ENCODE measurements at places on chromosomes 7 and 10.

DNA sequence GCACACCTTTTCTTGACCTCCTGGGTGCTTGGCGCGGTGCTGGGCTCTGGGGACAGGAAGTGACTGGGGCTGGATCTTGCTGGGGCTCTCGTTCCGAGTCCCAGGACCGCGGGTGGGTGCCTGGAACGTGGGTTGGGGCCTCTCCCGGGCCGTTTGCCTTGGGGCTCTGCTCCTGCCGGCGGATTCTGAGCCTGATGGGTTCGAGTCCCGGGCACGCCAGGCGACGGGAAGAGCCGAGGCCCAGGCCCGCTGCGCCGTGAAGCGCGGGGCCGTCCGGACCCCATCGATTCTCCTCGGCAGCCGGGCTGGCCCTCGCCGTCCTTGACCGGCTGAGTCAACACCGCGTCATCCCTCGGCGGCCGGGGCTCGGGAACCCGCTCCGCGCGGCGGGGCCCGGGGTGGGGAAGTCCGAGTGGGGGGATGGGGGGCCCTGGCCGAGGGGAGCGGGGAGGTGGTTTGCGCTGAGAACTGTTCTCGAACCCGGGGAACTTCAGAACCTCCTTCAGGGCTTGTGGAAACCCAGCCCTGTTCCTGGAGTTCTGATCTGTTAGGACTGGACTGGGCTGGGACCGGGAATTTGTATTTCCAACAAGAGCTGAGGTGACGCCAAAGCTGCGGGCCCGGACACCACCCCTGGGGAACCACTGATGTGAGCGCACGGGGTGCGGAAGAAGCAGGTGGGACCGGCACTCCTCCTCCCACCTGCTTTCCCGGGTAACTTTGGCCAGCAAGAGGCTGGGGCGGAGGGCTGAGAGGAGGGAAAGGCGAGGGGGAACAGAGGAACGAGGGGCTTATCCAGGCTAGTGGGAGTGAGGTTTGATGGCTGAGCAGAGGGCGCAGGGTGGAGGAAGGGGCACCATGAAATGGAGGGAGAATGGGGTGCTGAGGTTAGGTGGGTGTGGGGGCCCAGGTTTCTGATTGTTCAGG, 6.2 kb downstream of the HHEX start:
- DNase-seq, result no peak

GRCh38 chr10:51629934-51630639, 69.3 kb downstream of the CSTF2T start:
- no peak for DNase-seq

DNA sequence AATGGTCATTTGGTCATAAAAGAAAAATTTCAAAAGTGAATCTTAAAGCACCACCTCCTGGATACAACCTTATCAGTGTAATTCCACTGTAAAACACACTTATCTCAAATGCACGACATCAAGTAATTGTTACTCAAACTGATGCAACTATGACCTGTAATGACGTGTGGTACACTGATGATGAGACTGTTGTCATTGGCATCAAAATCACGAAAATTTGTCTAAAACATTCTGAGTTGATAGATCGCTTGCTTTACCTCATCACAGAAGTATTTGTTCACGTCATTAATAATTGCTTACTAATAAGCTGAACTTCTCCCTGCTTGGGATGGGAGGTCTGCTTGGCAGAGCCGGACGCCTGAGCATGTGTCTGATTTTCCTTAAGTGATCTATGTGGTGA, 221.8 kb upstream of the KLF6 start:
- DNase-seq, result no peak

DNA sequence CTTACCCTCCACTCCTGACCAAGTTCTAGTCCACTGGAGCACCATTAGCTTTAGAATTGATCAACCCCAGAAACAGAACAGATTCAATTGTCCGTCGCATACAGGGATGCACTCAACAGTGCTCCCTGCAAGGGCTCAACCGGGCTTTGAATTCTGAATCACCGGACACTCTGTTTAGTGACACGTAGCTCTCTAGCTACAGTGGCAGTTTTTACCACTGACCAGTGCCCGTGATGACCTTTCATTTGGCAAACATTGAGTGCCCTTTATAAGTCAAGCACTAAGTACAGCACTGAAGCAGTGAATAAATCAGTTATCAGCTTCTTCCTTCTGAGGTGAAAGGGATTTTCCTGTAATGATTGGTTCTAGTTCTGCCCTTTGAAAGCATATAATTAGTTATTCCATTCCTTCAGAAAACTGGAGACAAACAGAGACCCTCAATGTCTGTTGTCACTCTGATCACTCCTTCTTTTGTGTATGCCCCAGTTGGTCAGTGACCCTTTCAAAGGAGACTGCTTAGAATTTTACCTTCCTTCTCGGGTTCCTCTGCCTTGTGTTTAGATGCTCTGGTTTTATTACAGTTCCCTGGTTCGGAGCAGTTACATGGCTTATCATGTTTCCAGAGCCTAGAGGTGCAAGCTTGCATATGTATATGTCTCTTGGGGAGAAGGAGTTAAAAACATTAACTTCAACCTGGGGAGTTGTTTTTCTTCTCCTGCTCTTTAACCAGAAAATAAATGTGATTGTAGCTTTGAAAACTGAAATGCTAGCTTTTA, 68.9 kb downstream of the ZNF365 start:
- no peak for DNase-seq

- peak; percentile 5 for DNase-seq
These were observed 65.0 kb upstream of the TMEM168 start for GRCh38 chr7:112855227-112855626.

GRCh38 chr10:77028042-77028441, 609.6 kb downstream of the KCNMA1 start:
- DNase-seq, result no peak

GRCh38 chr10:50622706-50623662, 772 bp downstream of the SGMS1 start:
- DNase-seq, result peak; percentile 55

DNA sequence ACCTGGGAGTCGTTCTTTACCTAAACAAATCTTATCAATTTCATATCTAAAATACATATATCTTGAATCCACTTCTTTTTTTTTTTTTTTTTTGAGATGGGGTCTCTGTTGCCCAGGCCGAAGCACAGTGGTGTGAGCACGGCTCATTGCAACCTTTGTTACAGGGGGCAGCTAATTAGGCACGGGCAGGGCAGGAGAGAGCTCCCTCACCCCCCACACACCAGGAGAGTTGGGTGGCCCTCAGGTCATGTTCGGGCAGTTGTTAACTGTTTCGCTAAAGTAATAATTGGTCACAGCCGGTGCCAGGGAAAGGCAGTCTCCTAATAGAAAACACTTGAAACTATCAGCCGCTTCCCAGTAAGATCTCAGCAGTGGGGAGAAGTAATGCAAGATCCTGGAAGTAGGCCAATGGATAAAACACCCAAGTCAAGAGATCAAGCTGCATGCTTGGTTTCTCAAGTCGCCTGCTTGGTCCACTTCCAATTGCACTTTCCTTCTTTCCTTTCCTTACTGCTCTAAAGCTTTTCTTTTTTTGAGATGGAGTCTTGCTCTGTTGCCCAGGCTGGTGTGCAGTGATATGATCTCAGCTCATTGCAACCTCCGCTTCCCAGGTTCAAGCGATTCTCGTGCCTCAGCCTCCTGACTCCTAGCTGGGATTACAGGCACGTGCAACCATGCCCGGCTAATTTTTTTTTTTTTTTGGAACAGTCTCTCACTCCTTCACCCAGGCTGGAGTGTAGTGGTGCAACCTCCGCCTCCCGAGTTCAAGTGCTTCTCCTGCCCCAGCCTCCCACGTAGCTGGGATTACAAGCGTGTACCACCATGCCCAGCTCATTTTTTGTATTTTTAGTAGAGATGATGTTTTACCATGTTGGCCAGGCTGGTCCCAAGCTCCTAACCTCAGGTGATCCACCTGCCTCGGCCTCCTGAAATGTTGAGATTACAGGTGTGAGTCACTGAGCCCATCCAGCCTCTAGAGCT, 21.3 kb upstream of the EFCAB10 start:
- DNase-seq, result no peak

GRCh38 chr10:77114181-77114821, 523.3 kb downstream of the KCNMA1 start:
- DNase-seq, result no peak

- DNase-seq, result peak; percentile 69
These were observed 575.6 kb downstream of the ARL4A start for GRCh38 chr7:13262929-13263530.

DNA sequence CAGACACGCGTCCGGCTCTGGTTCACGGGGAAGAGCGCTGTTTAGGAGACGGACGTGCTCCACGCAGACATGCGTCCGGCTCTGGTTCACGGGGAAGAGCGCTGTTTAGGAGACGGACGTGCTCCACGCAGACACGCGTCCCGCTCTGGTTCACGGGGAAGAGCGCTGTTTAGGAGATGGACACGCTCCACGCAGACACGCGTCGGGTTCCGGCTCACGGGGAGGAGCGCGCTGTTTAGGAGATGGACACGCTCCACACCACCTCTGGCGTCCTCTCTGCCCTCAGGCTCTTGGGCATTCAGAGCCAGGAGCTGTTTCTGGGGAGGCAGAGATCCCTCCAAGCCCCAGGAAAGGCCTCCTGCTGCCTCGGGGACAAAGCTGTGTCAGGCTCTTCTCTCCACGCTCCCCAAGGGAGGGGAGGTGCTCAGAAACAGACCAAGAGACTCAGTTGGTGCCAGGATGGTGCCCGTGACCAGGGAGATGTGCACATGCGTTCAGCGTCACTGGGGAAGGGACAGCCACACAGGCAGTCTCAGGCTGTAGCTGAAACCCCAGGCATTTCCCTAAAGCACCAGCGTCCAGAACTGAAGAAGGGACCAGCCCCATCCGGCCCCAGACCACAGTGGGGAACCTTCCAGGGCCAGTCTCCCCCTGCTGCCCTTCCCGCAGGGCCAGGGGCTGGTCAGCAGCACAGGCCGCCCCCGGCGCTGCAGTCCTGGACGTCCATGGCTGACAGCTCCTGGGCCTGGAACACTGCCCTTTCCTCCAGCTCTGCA, 175.6 kb downstream of the ELFN1 start:
- DNase-seq, result no peak

DNA sequence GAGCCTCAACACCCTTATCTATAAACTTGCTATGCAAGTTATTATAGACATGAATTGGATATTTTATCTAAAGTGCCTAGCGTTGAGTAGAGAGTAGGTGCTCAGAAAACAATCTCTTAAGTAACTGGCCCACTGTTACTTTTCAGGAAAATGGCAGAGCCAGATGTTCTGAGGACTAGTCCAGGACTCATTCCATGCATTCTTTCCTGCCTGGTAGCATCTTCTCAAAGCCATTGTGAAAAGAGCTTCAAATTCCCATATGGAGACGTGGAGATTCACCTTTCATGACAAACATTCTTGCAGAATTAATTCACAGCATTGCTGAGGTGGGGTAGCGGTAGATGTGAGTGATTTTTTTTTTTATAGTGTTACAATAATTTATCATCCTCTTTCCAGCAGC, 35.9 kb upstream of the ITPRID1 start:
- DNase-seq, result no peak

GRCh38 chr7:142739923-142740492, 9.3 kb upstream of the PRSS1 start:
- no peak for DNase-seq

DNA sequence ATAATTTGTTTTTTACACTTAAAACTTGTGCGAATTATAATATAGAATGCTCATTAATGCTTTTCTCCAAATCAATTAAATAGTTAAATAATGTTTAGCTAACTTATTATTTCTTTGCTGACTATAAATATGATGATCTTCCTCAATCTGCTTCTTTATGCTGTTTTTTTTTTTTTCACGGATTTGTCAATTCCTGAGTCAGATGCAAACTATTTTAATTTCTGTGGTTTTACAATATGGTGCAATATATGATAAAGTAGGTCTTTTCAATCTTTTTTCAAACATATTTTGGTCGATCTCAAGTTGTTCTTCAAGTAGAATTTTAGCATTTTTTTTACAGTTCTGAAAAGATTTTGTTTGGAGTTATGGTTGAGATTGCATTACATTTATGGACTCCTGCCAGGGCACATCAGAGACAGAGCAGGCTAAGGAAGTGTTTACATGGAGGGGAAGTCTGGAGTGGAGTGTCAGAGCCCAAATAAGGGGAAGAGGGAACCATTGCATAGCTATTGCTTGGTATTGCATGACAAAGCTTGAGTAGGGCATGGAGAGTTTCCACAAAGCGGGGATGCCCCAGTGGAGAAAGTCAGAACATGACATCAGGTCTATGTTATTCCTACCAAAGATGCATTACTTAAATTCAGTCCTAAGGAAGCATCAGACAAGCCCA, 204.4 kb downstream of the OTUD1 start:
- peak; percentile 24 for DNase-seq

- DNase-seq, result no peak
These were observed 116.0 kb downstream of the GRK5 start for GRCh38 chr10:119323085-119324016.

GRCh38 chr10:23110722-23111516, 15.5 kb downstream of the MSRB2 start:
- DNase-seq, result no peak

DNA sequence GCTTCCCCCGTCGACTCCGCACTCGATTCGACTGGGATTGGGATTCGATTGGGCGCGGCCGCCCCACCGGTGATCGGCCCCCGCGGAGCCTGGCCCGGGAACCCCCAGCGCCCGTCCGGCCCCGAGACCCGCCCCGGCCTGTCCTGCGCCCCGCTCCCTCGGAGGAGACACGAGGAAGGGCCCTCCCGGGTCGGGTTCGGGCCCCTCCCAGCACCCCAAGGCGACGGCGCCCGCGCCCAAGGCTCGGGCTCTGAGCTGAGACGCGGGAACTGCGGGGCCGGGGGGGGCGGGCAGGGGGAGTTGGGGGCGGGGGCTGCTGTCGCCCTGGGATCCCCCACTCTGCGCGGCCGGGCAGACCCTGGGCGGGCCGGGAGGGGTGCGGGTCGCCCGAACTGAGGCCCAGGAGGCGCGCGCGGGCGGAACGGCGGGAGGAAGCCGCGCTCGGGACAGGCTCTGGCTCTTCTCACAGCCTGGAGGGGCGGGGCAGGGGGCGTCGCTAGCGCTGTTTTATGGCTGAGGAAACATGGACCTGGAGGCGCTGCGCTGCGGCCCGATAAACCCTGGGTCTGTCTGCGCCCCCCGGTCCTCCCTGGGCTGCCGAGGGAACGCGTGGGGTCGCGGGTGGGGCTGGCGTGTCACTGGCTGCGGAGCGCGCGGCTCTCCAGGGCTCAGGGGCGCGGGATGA, 1.7 kb upstream of the NKX6-2 start:
- no peak for DNase-seq

- DNase-seq, result no peak
These were observed 213.2 kb downstream of the CCDC3 start for GRCh38 chr10:12788277-12788676.

DNA sequence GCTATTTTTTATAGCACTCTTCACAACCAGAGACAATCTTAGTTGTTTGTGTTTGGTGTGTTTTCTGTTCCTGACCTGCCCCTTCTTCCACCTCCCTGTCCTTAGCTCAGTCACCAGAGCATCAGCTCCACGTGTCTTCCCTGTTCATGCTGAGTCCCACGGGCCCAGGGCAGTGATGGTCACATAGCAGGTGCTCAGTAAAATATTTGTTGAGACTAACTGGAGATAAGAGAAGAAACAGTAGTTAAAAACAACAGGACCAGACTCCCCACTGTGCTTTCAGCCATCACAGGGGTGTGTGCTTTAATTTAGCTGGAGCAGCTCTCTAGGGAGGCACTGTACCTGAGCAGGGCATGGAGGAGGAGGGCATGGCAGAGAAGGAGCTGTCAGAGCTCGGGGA, 307.3 kb upstream of the ZNF32 start:
- no peak for DNase-seq

- DNase-seq, result no peak
These were observed 418.3 kb downstream of the PAXIP1 start for GRCh38 chr7:154584352-154585252.

Measured in hematopoietic multipotent progenitor cell treated with erythropoietin and hydrocortisone succinate and interleukin-3 and kit ligand, for 6 days (in vitro differentiated cells).